NCI-H1930 (cell line): ENCODE measurements at places on chromosomes 16 and 17.

DNA sequence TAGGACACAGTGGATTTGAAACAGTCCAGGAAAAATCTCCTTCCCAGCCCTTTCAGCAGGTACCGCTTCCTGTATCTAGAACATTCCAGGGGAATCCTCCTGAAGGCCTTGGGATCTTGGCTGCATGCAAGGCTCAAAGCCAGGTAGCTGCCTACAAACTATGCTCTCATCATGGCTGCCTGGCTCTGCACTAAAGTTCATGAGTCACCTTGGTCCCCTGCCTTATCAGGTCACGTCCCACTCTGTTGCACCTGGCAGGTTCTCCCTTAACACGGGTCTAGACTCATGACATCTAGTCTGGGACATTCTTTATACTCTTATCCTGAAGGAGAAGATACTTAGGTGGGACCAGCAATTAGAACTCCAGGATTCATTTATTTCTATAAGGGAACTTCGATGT is 15.8 kb downstream of the FA2H start:
- no peak for DNase-seq

GRCh38 chr16:482468-483185 is 44.9 kb upstream of the CAPN15 start:
- no peak for DNase-seq

DNA sequence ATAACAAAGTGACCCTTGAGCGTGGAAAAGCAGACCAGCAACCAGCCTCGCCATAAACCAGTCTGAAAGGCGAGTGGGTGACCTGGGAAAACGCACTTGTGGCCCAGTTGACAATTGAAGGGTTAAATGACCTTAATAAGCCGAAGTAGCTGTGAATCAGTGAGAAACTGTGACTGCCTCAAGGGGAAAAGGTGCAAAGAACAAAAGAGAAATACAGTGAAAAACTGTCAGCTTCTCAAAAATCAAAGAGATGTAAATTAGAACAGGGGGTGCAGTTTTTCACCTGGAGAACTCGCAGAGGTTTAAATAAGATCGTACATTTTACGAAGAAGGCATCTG is 124.1 kb downstream of the CMIP start:
- no peak for DNase-seq

GRCh38 chr17:57954397-57955182 is 622 bp downstream of the CUEDC1 start:
- no peak for DNase-seq

- DNase-seq: no peak
These were observed 179.8 kb upstream of the HSBP1 start for GRCh38 chr16:83627996-83628395.

GRCh38 chr16:9114842-9115241 is 23.4 kb downstream of the HAPSTR1 start:
- DNase-seq: no peak

DNA sequence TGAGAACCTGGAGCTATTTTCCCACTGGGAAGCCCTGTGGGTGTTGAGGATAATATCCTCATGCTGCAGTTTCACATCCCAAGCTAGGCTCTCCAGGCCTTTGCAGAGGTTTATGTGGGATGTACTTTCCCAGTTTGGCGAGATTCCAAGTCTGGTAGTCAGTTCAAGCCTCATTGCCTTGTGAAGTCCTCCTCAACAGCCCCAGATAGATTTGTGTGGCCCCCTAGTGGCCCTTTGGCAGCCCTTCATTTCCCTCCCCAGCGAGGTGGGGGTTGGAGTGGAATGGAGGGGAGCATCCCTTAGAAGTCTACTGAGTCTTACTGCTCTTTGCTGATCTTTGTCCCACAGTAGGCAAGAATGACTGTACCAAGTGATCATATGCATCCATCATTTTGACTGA is 137.9 kb downstream of the CDH11 start:
- no peak for DNase-seq
